A172 (cell line): ENCODE measurements at places on chromosomes 16 and 17.

DNA sequence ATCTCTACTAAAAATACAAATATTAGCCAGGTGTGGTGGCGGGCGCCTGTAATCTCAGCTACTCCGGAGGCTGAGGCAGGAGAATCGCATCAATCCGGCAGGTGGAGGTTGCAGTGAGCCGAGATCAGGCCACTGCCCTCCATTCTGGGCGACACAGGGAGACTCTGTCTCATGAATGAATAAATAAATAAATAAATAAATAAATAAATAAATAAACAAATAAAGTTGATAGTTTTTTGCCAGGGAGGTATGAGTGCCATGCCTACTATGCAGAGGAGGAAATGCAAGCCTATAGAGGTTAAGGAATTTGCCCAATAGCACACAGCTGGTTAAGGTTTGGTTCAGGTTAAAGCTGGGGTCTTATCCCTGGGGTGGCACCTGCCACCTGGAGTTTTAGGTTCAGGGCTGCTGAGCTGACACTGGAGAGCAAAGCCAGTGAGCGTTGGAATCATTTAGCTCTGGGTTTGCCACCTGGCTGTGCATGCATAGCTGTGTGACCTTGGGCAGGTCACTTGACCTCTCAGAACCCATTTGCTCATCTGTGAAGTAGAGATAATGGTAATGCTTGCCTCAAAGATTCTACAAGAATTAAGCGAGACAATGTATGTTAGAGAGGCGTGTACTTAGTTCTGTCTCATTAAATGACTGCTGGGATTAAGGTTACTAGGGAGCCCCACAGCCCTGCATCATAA is 1.2 kb downstream of the OTOA start:
- DNase-seq = no peak

GRCh38 chr16:49855822-49856671 is at the start of gene ZNF423:
ZNF423 (minus strand) TSS chr16:49856112; CDS start chr16:49855774, 338 bp downstream.
- DNase-seq = no peak

- no peak for DNase-seq
These were observed 8.2 kb upstream of the KLHL36 start for GRCh38 chr16:84640145-84640544.

- no peak for DNase-seq
These were observed 11.3 kb upstream of the LPCAT2 start for GRCh38 chr16:55497558-55497957.

DNA sequence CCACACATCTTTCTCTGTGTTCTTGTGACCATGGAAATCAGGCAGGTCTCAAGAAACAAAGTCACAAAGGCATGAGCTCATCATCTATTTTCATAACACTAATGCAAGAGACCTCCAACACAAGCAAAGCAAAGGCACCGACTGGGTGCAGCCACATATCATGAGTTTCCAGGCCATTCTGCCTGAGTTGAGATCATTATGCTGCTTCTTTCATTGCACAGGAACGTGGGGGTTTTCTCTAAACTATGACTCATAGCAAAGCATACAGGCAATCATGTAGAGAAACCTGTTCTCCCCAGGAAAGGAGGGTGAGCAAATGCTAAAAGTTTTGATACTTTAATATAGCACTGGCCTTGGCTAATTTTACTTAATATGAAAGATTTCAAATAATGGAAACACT is 60.7 kb downstream of the GRIN2A start:
- DNase-seq = peak; percentile 16

GRCh38 chr16:52652033-52652432 is 105.1 kb upstream of the TOX3 start:
- no peak for DNase-seq

DNA sequence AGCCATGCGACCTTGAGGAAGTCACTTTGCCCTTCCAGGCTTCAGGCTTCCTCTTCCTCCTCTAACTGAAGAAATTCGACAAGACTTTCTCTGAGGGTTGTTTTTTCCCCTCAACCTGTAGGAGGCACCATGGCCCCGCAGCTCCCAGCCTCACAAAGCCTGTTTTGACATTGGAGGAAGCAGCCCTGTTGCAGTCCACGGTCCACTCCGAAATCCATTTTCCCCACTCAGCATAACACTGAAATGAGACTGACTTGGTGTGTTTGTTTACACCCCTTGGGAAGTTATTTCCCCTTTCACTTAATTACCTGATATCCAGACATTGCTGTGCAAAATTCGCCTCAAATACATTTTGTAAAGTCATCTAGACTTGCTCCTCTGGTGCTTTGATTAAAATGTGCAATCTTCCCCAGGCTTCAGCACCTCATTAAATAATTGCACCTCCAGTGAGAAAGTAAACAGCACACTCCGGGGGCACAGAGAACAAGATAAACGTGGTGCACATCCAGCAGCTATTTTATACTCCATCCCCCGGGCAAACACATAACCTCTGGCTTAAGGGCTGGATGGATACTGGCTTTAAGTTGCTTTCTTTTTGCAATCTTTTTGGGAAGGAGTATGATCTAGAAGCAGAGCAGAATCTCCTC is 41.4 kb upstream of the PIRT start:
- no peak for DNase-seq

- DNase-seq = no peak
These were observed 6.1 kb upstream of the TSPOAP1 start for GRCh38 chr17:58334661-58335060.

GRCh38 chr17:81533339-81534141 is 5.4 kb downstream of the FSCN2 start:
- DNase-seq = no peak

DNA sequence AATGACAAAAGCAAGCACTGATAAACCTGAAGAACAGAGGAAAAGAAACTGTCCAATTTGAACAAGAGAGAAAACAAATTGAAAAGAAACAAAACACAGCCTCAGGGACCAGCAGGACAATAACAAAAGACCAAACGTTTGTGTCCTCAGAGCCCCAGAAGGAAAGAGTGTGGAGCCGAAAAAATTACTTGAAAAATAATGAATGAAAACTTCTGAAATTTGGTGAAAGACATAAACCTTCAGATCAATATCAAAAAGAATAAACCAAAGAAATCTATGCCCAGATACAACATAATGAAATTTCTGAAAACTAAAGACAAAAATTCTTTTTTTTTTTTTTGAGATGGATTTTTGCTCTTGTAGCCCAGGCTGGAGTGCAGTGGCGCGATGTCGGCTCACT is 45.6 kb downstream of the CCDC57 start:
- DNase-seq = no peak

DNA sequence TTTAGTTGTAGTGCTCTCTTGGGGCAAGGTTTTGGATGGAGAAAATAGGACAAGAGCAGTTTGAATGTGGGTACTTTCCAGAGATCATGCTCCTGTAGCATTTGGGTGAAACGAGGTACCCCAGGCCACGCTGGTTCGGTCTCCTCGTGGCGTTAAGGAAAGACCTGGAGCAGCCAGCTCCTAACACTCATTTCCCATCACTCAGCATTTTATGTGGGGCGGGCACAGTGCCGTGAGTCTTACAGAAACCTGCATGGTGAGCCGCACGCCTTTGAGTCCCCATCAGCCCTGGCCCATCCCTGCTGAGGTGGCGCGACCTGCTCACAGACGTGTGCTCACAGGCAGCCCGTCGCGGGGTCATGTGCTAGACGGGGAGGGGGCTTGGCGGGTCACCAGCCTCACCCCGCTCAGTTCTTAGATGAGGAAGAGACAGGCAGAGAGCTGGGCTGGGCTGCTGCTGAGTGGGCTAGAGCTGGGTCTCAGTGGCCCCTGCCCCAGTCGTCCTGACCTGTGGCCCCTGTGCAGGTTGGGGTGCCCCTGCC is 37.3 kb downstream of the TBCD start:
- DNase-seq = no peak

GRCh38 chr17:5352681-5353289 is 66.7 kb downstream of the NUP88 start:
- DNase-seq = no peak

DNA sequence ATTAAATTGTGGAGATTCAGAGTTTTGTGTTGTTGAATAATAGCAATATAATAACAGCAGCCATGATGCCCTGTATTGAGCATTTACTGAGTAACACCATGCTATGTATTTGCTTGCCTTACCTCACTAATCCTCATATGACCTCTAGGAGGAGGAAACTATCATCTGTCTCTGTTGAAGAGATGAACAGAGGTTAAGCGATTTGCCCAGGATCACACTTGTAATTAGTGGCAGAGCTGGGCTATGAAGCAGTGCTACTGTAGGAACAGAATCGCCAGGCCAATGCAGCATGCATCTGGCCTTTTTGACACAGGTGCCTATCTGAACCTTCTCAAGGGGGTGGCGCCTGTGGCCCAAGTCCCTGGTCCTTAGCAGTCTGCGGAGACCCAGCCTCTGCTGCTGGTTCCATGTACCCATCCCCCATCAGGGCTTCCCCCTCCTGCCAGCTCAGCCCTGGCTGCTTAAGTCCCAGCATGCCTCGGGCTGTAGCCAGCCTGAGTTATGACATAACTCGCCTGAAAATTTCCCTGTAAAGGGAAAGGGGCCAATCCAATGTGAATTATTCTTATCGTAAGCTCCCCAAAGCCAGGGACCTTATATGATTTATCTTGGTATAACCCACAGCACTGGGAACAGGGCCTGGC is 50.4 kb upstream of the HS3ST2 start:
- no peak for DNase-seq

DNA sequence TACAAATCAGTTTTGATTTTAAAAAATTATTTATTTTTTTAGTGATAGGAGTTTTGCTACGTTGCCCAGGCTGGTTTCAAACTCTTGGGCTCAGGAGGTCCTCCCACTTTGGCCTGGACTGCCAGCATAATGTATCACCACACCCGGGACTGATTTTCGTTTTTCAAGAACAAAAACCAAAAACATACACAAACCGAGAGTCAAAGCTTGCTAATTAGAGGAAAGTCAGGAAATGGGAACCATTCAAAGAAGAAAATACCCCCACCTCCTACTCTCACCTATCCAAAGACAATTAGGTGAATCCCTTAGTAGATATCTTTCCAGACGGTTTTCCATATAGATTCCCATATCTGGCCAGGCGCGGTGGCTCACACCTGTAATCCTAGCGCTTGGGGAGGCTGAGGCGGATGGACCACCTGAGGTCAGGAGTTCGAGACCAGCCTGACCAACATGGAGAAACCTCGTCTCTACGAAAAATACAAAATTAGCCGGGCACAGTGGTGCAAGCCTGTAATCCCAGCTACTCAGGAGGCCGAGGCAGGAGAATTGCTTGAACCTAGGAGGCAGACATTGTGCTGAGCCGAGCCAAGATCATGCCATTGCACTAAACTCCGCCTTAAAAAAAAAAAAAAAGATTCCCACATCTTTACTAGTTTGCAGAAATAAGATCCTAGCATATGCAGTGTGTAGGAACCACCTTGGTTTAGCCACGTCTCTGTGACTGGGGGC is 883 bp upstream of the SPN start:
- no peak for DNase-seq
